Cerebellar nuclear complex (tissue), 1 donor: ENCODE measurements at places on chromosomes 4 and X.

GRCh38 chrX:31038575-31039326, 33.1 kb downstream of the FTHL17 start:
- DNase-seq, result no peak

DNA sequence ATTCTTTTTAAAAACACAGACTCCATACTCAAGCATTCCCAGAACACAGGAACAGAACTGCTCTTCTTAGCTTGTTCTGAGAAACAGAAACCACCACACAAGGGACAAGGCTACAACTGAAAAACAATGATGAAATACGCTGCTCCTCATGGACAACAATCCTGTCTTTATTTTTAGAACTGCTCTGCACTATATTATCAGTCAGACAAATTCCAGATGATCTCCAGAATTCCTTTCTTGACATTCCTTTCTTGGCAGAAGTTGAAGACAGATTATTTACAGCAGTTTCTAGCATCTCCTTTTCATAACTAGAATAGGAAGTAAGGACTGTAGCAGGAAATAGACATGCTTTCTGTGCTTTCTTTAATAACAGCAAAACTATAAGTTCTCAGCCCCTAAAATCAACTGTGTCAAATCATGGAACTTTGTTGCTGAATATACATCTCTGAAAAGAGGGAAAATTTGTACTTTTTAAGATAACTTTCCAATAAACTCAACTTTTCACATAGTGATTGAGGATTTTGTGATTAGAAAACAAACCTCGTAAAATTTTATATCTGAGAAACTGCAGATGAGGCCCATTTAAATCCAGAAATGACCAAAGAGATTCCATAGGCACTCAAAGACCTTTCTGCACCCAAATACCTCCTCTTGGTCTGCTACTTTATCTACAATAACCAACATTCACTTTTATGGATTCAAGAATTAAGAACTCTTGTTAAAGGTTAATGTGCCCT, 35.9 kb downstream of the ANTXR2 start:
- DNase-seq, result no peak

- DNase-seq, result no peak
Observed at GRCh38 chr4:180372691-180373090, 1870.5 kb upstream of the TENM3 start.

- DNase-seq, result no peak
Observed at GRCh38 chr4:119858176-119858575, 208.5 kb downstream of the MAD2L1 start.

DNA sequence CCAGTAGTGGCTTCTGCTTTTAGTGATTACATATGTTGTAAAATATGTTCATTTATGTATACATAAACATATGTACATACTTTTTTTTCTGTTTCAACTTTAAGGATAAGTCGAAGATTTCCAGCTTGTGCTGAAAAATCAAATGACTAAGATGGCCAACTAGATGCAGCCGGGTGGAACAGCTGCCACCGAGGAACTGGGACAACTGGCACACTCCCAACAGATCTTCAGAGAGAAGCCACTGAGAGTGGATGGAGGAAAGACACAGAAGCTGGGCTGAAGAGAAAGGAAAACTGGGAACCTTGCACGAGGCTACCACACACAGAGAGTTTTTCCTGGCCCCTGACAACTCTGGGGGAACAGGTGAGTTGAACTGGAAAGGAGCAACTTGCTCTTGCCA, 207.5 kb downstream of the FAM47B start:
- DNase-seq, result no peak

GRCh38 chrX:16222151-16222550, 54.9 kb downstream of the MAGEB17 start:
- DNase-seq, result no peak

DNA sequence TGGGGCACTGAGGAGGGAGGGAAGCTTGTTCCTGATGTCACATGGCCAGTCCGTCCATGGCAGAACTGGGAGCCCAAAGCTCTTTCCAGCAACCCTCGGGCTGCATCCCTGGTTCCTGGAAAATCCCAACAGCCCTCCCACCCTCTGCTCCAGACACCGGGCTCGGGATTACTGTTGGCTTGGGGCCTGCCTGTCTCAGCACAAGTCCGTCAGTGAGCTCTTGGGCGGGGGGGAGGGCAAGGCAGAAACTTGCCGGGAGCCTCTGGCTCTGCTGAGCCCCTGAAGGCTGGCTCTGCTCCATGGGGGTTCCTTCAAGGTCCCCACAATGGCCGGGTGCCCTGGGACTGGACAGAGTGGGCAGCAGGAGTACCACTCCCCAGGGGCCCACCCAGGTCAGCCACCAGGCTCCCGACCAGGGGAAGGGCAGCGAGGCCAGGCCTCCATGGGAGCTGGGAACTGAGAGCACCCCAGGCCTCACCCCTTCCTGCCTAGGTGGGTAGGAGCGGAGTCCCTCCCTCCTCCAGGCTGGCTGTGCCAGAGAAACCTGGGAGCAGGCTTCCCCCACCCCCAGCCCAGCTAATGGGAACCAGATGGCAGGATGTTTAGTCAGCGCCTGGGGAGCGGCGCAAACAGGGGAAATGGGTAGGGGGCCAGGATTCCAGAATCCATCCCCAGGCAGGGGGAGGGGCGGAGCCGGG, 6.4 kb upstream of the HAUS7 start:
- DNase-seq, result no peak

DNA sequence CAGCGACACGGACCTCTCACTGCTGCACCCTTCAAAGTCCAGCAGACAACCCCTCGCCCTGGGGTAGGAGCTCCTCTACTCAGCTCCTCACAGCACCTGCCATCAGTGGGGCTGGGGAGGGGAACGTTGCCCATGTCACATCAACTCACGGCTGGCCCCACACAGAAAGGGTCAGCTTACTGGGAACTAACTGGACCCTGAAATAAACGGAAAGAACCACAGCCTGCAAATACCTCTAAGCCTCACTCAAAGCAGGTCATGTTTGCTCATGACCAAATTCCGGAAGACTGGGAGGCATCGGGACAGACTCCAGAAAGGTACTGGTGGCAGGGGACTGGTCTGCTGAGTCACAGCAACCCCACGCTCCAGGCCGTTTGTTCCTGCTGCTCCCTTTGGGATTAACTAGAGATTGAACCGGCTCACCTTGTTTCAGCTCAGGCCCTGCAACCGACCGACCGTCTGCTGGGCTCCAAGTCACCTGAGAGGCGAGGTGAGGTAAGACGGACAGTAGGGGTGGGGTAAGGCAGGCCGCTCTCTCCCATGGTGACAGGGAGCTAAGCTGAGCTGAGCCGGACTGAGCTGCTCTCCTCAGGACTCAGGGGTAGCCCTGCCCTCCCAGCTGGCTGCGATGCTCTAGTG, 5.6 kb downstream of the G6PD start:
- DNase-seq, result no peak

DNA sequence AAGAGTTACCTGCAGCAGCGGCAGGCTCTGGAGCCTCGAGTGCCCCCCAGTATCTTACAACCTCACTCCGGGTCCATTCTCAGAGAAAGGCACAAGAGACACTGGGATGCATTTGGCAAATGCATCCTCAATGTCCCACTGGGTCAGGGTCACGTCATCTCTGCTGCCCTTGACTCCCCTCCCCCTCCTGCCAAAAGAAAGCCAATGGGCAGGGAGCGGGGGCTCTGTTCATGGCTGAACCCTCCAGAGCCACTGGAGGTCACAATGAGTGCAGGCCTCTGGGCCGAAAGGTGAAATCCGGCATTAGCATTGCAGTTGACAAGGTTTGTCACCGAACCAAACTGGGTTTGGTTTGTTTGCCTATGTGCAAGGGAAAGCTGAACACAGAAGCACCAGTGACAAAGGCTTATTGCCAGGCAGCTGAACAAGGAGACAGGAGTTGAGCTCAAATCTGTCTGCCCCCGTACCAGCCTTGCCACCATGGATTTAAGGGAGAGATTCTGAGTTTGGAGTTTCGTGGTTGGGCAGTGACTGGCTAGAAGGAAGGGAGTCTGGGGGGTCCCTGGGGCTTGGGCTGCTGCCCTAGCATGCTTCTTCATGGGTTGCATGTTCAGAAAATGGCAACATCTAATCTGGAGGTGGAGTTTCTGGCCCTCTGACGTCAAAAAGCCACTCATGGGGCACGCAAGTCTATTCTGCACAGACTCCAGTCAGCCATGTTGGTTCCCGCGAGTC, 64.3 kb downstream of the HTRA3 start:
- no peak for DNase-seq

DNA sequence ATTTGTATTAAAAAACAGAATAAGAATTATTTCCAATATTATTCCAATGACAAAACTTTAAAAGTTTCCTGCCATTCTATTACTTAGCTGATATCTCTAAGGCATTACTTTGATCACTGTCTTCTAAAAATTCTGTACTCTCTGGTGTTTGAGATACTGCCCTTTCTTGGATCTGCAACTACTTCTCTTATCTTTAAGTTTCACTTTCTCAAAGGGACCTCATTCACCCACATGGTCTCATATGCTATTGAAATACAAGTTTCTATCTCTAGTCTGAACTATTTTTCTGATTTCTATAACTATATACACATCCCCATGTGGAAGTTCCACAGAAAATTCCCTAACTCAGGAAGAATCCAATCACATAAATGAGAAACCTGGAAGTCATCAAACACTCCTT, 22.2 kb downstream of the TMPRSS11E start:
- no peak for DNase-seq

GRCh38 chrX:112731793-112732192, 52.1 kb upstream of the LHFPL1 start:
- DNase-seq, result no peak

DNA sequence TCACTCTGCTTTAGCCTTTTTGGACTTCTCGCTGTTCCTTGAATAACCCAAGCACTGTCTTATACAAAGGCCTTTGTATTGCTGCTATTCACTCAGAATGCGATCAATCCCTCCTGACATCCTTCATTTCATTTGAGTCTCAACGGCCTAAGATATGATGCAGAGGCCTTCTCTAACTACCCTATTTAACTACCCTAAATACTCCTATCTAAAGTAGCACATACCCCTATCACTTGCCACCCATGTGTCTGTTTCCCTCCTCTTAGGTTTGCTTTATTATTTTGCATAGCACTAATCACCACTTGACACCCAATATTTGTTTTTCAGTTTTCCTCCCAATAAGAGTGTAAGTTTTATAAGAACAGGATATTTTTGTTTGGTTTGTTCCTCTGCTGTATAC, 42.3 kb upstream of the ACSL4 start:
- DNase-seq, result no peak

GRCh38 chrX:73766431-73766795, 203.4 kb downstream of the CHIC1 start:
- DNase-seq, result no peak

DNA sequence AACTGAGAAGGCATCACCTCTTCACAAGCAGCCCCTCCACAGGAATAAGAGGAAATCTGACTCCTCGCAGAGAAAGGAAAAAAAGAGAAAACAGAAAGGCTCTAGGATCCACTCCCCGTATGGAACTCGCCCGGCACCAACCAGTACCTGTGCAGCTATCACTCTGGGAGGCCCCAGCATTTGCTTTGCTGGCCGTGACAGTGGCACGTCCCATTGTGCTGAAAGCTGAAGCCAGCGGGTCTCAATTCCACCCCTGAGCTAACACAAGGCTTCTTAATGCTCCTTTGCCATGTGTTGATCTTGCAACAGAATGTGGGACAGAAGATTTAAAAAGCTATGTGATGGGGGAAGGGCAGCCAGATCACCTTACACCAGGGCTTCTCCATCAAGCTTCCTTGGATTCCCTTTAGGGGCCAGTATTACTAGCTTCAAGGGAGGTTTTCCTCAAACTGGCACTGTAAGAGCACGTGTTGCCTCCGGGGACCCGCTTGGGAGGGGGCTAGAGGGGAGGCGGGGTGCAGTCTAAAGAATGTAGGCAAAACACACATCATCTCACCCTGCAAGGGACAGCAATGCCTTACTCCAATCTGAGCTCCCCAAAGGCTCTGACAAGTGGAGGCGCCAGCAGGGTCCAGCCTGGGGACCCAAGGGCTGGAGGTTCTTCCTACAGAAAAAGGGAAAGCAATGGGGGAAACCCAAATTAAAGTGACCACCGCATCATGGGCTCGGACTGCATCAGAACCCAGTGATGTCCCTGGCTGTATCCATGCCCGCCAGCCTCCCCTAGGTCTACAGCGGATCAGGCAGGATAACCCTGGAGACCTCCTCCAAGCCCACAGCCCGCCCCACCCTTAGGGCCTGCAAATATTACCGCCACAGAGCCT, 1.2 kb downstream of the USP46 start:
- DNase-seq, result no peak

GRCh38 chr4:123419885-123420755, 23.5 kb downstream of the SPRY1 start:
- DNase-seq, result no peak

GRCh38 chrX:16924631-16925480, 21.6 kb upstream of the REPS2 start:
- no peak for DNase-seq

GRCh38 chr4:87465739-87466366, 43.5 kb downstream of the NUDT9 start:
- no peak for DNase-seq

DNA sequence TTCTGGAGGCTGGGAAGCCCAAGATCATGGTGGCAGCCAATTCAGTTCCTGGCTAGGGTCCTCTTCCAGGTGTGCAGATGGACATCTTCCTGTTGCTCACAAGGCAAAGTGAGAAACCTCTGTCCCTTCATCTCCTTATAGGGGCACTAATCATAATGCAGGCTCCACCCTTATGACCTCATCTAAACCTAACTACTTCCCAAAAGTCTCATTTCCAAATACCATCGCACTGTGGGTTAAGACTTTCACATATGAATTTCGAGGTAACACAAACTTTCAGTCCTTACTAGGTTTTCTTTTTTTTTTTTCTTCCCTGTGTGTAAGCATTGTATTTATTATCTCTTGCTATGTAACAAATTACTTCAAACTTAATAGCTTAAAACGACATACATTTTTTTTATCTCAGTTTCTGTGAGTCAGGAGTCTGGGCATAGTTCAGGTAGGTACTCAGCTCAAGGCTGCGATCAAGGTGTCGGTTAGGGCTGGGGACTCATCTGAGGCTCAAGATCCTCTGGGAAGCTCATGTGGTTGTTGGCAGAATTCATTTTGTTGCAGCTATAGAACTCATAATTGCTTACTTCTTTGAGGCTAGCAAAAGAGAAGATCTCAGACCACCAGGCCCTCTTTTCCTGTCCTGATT, 204.7 kb upstream of the STK26 start:
- DNase-seq, result no peak

- DNase-seq, result no peak
Observed at GRCh38 chrX:139680356-139680755, 27.6 kb downstream of the MCF2 start.

DNA sequence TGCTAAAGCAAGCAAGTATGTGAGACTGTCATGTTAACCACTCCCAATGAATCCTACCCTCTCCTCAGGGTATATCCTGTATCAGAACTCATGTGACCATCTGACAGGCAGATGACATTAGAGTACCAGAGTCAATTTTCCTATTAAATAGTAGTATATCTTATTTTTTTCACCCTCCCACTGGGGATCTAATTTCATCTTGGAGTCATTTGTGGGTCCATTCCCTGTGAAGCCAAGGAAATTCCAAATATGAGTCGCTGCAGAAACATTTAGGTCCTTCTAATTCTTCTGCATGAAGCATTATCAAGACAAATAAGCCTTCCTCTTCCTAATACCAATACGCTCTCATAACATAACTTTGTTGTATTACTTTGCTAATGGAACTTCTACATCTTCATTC, 52.2 kb upstream of the BLTP1 start:
- DNase-seq, result no peak

GRCh38 chr4:62407534-62407933, 1207.4 kb downstream of the ADGRL3 start:
- no peak for DNase-seq
